ENCODE measurements at places on chromosomes 3 and 15. TPM values are rescaled to one million over a fixed set of nuclear protein-coding genes. Genes with fewer than 3 reads are reported as not detected.

The SLC24A5 gene
- not detected for total RNA-seq

The CFAP44 gene
- total RNA-seq = 1.4 TPM

The CRBN gene
- 29.5 TPM for total RNA-seq

The FES gene
- total RNA-seq = 0.84 TPM

The TJP1 gene
- 98.1 TPM for total RNA-seq

The SIDT1 gene
- total RNA-seq = 0.46 TPM

The P4HTM gene
- total RNA-seq = 20.2 TPM

The GHRL gene
- not detected for total RNA-seq

The P2RY13 gene
- total RNA-seq = not detected

The HHATL gene
- not detected for total RNA-seq

The CADPS gene
- not detected for total RNA-seq

The ATP10A gene
- total RNA-seq = 9.8 TPM

The SLC38A3 gene
- 0.12 TPM for total RNA-seq

The SV2B gene
- total RNA-seq = 0.12 TPM

The SAXO2 gene
- total RNA-seq = 2.2 TPM

The RBP2 gene
- not detected for total RNA-seq

The CHST2 gene
- total RNA-seq = 1.1 TPM

The IL16 gene
- not detected for total RNA-seq

The LINGO1 gene
- total RNA-seq = 10.5 TPM

The TRIM42 gene
- not detected for total RNA-seq

The MORC1 gene
- not detected for total RNA-seq

The ANKRD63 gene
- 0.46 TPM for total RNA-seq

The TM4SF18 gene
- total RNA-seq = 32.0 TPM

The ADAMTS9 gene
- total RNA-seq = 0.65 TPM

The DNAH1 gene
- 0.78 TPM for total RNA-seq

The ESYT3 gene
- total RNA-seq = 0.52 TPM

The C3orf85 gene
- total RNA-seq = not detected

The NRROS gene
- total RNA-seq = not detected

The GHSR gene
- not detected for total RNA-seq

The PRICKLE2 gene
- total RNA-seq = 2.5 TPM

The TMEM158 gene
- total RNA-seq = 11.2 TPM

The SCN11A gene
- not detected for total RNA-seq

The COL6A5 gene
- total RNA-seq = not detected

The SPESP1 gene
- not detected for total RNA-seq

The SPINK8 gene
- not detected for total RNA-seq

The SHC4 gene
- total RNA-seq = 0.92 TPM

The ANKUB1 gene
- total RNA-seq = not detected

The TMC3 gene
- total RNA-seq = not detected

The FANCD2OS gene
- not detected for total RNA-seq

The PARP9 gene
- 5.8 TPM for total RNA-seq

The SKOR1 gene
- 0.05 TPM for total RNA-seq

The PTX3 gene
- total RNA-seq = 1.8 TPM

The RTP1 gene
- not detected for total RNA-seq

The GMNC gene
- total RNA-seq = not detected

The VIPR1 gene
- total RNA-seq = 1.7 TPM

The SOX2 gene
- total RNA-seq = 0.37 TPM

The SLC4A7 gene
- total RNA-seq = 12.0 TPM

The CYP11A1 gene
- 0.08 TPM for total RNA-seq

The KIF7 gene
- 4.9 TPM for total RNA-seq

The SLC51A gene
- not detected for total RNA-seq

The GRM7 gene
- not detected for total RNA-seq

Measured in A549 treated with Hydrocortisone at 1 μM for 4 hours (cell line).